ENCODE measurements at places on chromosomes 6 and 20. TPM values are rescaled to one million over a fixed set of nuclear protein-coding genes. Genes with fewer than 3 reads are reported as not detected.
A peak's percentile ranks its signal among the peaks of the same experiment; 100 is the strongest.

DNA sequence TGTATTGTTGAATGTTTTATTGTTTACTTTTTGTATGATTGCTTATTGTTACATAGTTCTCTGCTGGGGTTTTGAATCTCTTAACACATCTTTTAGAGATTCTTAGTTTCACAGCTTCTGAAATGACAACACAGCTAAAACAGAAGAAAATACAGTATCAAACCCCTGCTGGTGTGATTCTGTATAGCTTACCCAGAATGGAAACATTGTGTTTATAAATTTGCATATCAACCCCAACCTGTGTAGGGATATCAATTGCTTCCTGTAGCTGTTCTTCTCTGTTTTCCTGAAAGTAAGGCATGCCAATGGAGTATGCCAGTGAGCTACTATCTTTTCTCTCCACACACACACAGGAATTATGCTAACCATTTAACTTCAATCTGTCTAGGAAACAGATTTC, 64.3 kb upstream of the ID4 start:
- no peak for DNase-seq

GRCh38 chr20:57593134-57593886, 26.9 kb downstream of the ZBP1 start:
- no peak for DNase-seq

DNA sequence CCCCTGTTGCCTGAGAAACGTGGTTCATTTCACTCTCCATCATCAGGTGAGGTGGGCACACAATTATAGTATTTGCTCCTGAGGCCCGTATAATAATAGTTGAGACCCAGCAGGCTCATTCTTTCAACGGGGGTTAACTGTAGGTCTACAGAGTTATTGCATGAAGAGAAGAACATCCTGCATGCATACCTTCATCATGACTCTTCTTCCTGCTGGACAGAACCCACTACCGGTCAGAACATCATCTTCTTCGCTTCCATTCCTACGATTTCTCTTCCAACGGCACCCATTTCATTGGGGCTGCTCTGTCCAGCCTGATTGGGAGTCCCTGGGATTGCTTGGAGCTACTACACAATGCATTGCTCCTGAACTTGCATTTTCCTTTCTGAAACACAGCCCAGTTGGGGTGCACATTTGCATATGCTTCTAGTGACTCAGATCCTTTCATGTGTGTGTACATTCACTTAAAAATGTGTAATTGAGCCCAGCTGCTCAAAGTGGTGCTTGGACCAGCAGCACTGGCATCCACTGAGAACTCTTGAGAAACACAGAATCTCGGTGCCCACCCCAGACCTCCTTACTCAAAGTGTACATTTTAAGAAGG, 57.4 kb downstream of the SLC24A3 start:
- no peak for DNase-seq

GRCh38 chr6:156242206-156242605, 535.0 kb upstream of the ARID1B start:
- no peak for DNase-seq

Gene CST7
- total RNA-seq, result not detected

DNA sequence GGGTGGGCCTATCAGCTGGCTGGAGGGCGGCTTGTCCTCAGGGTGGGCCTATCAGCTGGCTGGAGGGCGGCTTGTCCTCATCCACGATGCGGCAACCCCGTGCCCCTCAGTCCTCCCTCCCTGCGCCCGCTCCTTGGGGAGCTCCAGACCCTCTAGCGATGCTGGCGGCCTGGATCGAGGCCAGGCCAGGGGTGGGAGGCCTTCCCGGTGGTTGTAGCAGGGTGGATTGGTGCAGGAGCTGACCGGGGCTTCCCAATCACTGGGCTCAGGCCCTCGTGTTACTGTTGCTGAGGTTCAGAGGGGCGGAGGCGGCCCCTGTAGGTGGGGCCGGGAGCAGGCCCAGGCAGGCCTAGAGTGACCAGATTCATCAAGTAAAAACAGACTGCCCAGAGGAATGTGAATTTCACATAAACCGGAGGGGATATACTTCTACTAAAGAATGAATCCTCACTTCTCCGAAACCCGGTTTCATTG, 8.8 kb downstream of the SLC17A9 start:
- no peak for DNase-seq

DNA sequence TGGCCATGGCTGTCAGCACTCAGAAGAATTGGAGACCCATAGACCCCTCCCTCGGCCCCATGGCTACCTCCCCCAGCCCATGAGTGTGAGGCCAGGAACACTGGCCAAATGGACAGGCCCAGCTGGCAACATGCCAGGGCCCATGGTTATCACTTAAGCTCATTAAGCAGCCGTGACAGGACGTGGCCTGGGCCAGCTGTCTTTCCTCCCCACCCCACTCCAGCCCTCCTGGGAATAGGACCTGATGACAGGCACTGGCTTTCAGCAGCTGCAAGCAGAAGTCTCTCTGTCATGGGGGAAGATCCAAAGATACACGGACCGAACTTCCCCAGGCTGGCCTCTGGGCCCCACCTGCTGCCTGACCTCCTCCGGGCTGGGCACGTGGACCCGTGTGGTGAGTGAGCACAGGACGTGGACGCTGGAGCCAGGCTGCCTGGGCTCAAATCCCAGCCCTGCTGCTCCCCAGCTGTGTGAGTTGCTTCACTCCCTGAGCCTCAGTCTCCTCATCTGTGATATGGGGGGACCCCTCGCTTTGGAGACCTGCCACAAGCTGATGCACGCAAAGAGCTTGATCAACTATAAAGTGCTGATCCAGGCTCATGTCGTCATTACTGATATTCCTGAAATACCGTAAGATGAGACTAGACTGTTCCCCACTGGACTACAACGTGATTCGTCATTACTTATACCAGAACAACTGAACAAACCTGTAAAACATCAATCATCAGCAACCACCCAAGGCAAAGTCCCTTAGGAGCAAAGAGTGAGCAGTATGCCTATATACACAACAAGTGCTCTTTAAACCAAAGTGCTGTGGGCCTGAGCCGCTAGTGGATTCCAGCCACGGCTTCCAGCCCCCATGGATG, 22.0 kb upstream of the VSTM2L start:
- DNase-seq, result peak; percentile 43

- no peak for DNase-seq
Observed at GRCh38 chr6:14092316-14092715, 25.3 kb upstream of the CD83 start.

GRCh38 chr6:97443408-97444080, 160.5 kb upstream of the MMS22L start:
- DNase-seq, result no peak

All from HT-29 (cell line).